SK-N-SH treated with all-trans-retinoic acid at 6 μM for 48 hours (cell line): ENCODE measurements at places on chromosomes 11 and 22.

DNA sequence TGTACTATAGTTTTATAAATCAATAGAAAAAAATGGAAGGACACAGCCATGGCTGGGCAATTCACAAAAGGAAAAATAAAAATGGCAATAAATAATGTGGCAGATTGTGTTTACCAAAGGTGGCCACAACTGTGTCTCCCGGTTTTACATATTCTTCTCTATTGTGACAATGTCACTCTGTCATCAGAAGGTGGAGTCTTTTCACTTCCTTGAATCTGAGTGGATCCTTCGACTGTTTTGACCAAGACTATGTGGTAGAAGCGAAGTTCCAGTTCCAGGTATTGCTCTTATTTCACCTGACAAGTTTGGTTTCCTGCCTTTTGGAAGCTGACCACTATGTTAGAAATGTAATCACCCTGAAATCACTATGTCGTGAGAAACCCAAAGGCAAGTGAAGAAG is 31.0 kb upstream of the HSD17B12 start:
- no peak for ATAC-seq

- ATAC-seq: no peak
These were observed 170.5 kb downstream of the CASP12 start for GRCh38 chr11:104727768-104728167.

- ATAC-seq: no peak
These were observed 404.5 kb downstream of the LARGE1 start for GRCh38 chr22:33515795-33516194.

- ATAC-seq: no peak
These were observed 161.6 kb upstream of the SYN3 start for GRCh38 chr22:33219648-33220384.

- no peak for ATAC-seq
These were observed 82.4 kb upstream of the BIRC3 start for GRCh38 chr11:102234779-102235439.

DNA sequence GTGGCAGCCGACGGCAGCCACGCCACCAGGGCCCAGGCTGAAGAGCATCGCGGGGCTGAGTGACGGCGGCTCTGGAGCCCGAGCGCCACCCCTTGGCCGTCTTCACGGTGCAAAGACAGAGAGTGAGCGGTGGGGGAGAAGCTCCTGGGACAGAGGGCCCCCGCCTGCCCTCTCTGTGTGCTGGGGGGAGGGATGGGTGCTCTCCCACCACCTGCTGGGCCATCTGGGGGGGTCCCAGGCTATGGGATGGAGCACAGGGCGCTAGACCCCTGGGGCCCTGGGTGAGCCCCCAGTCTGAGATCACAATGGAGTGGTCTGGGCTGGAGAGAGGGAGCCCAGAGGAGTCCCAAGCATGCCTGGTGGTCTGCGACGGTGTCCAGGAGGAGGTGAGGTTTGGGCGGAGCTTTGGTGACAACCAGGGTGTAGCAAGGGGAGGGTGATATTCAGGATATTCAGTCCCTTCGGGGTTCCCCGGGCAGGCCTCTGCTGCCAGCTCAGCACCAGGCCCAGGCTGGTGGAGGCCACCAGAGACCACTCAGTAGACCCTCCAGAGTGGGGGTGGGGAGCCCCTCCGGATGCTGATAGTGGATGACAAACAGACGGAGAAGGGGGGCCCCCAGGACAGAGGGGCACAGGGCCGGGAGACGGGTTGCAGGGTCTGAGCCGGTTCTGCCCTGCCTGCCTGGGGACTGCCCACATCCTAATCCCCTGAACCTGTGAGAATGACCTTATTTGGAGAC is 78.1 kb upstream of the PRR5 start:
- no peak for ATAC-seq

DNA sequence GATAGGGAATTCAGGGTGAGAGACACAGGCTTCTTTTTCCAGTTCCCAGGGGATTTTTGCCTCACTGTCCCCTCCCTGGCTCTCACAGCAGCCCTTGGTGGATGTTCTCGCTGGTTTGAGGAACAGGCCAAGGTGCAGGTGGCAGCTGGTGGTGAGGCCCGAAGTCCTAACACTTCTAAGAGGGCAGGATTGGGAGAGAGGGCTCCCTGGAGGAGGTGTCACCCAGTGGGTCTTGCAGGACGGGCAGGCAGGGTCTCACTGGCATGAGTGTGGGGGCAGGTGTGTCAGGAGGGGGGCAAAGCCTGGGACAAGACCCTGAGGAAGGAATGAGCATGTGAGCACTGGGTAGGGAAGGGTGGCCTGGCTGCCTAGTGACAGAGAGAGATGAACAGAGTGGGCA is 9.2 kb downstream of the ADORA2A start:
- ATAC-seq: no peak

DNA sequence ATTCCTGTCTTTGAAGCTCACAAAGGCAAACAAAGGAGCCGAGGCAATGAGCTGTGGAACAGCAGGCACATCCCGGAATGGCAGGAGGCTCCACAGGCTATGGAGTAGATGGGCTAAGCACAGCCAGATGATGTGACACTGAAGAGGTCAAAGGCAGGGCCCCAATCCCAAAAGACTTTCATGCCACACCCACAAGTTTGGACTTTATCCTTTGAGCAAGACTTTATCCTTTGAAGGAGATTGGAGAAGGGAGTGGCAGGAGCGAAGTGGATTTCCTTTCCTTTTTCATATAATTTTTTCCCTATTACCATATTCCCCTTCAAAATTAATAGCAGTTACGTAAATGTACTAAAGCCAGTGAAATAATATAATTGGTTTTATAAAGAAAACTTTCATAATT is 379.4 kb downstream of the CADM1 start:
- no peak for ATAC-seq

DNA sequence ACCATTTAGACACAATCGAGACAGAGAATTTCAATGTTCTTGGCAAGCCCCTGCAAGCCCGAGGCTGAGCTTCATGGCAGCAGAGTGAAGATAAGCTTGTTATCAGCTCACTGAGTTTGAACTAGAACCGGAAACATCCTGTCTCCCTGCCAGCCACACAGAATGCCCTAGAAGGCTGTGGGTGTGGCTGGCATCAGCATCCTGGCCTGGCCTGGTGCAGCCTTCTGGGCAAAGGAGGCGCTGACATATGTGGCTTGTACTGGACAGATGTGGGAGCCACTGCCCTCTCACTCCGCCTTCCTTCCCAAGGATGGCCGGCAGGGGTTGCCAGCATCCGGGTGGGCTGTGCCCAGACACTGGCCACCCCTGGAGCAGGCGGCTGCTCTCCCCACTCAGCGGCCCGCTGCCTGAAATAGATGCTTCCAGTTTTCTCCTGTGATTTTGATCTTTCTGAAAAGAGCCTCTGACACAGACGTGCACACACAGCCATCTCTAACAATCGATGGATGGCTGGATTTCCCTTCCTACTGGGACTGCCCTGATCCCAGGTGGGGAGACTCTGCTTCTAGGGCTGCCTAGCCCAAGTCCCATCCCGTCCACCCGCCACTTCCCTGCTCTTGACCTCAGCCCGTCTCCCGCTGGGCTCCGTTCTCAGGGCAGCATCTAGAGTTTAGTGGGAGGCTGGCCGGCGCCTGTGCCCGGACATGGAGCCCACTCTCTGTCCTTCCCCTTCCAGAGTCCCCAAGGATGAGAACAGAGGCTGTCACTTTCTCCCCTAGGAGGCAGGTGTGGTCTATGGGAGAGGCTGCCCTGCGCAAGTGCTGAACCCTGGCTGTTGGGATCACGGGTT is 149.7 kb downstream of the CTTN start:
- peak; percentile 56; the same call in 2 of the 3 replicates for ATAC-seq

- no peak; the same call in 2 of the 3 replicates for ATAC-seq
These were observed 38.4 kb downstream of the TOLLIP start for GRCh38 chr11:1271002-1271401.
